NCI-H1092 (cell line): ENCODE measurements at places on chromosomes 13 and 19.

DNA sequence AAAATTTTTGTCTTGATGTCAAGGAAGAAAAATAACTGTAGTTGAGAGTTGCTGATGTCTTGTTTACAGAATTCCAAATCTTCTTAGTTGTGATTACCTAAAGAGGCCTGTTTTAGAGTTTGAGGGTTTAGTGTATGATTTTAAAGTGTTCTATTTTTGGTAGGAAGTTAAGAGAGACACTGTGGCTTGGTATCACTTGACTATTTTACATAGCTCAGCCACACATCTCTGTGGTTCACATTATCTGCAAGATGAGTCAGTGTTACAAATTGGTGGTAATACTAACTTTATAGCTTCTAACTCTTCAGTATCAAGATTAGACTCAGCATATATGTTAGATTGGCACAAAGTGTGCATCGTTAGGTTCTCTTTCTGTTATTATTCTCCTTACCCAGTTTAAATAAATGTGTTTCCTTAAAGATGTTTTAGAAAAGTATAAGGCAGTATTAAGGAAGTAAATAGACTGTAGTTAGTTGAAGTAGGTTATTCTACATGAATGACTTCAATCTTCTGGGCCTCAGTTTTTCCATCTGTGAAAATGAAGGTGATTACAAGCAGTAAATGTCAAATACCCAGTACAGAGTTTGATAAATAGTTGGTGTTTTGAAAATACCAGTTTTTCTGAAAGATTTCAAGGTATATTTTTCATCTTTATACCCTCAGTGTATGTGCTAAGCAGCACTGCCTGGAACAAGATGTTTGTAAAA, 33.4 kb downstream of the COG6 start:
- no peak for DNase-seq

DNA sequence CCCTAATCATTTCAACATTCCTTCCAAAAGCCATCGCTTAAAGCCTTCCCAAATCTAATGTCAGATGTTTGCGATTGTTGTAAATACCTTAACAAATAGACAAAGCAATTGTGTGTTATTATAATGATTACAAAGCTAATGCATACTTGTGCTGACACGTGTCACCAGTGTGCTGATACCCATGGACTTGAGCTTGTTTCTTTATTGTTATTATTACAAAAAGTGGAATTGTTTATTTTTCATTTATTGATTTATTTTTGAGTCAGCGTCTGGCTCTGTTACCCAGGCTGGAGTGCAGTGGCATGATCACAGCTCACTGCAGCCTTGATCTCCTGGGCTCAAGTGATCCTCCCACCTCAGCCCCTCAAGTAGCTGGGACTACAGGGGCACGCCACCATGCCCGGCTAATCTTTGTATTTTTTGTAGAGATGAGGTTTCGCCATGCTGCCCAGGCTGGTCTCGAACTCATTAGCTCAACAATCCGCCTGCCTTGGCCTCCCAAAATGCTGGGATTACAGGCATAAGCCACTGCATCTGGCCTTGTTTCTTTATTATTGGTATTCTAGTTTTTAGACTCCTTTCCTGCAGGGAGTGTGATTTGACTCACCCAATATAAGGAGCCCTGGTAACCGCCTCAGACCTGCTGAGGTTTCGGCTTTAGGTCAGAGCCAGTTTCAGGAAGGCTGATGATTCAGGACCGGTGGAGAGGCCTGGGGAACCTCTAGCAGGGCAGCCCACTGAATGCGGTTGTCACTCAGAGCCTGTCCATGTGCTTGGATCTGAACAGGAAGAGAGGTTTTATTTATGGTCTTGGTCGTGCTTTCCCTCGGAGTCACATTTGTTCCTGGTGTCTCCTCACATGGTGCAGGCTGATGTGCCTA, 2.1 kb upstream of the FBXO17 start:
- DNase-seq: no peak

DNA sequence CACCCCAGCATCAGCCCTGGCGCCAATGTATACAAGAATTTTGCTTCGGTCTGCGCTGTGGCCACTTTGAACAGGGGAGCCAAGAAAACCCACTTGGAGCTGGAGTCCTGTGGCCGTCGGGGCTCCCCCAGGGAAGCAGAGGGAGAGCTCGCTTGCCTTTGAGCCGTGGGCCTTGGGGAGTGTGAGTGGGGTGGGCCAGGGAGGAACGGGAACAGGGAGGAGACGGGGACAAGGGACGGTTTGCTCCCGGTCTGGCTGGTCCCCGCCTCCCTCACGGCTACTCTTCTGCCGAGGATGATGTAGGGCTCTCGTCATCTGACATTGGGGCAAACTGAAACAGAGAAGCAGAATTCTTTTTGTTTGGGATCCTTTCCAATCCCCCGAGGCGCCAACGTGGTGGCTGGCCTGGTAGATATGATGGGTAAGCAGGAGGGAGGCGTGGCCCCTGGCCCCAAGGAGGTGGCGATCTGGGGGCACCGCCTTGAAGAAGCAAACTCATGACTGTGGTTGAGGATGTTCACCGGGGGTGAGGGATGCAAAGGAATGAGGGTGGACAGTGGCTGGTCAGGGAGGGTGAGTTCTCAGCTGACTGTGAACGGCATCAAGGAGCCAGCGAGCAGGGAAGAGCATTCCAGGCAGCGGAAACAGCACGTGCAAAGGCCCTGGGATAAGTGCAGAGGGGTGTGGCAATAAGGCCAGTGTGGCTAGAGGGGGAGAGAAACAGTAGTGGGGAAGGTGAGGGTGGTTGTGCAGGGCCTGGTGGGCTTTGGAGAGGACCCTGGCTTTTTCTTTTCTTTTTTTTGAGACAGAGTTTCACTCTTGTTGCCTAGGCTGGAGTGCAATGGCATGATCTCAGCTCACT, 10.9 kb upstream of the SPC24 start:
- DNase-seq: no peak

- no peak for DNase-seq
Observed at GRCh38 chr13:52125547-52125946, 3.3 kb downstream of the NEK5 start.
